ENCODE measurements at places on chromosomes 2 and 18.

DNA sequence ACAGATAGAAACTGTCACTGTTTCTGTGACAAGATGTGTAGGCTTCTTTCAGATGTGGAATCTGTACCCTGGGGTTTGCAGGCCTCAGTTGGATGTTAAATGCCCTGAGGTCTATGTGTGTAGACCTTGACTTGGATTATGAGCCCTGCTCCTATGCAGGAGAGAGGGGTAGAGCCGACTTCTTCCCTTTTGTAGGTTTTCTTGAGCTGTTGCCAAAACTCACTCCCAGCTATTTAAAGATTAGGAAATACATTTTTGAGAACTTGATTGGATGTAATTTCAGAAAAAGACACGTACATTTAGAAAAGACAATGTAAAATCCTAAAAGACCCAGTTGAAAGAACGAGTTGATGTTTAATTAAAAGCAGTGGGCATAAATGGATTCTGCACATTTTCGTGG, 374.8 kb downstream of the SLC4A3 start:
- no peak for DNase-seq

DNA sequence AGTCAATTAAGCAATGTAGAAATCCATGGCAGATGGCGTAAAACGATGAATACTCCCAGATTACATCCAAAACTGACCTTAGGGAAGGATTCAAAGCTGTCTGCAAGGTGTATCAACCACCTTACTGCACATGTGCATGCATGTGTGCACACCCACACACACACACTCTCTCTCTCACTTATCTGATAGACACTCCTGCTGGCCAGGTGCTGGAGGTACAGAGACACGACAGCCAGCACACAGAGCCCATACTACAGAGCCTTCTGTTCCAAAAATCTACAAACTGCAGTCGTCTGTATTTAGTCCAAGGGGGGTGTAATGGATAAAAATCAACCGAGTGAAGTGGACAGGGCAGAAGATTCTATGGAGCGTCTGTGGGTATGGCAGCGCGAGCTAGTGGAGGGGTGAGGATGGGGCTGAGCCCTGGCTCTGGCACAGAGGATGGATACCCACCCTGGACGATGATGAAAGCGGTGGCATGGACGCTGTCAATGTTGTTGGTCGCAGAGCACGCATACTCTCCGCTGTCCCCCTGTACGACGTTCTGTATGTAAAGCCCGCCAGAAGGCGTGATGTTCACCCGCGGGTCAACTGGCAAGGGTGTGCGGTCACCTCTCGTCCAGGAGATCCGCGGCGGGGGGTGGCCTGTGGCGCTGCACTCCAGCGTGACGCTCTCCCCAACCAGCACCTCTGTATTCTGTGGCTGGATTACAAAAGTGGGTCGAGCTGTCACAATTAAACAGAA, 78.4 kb downstream of the PXDN start:
- DNase-seq: no peak

DNA sequence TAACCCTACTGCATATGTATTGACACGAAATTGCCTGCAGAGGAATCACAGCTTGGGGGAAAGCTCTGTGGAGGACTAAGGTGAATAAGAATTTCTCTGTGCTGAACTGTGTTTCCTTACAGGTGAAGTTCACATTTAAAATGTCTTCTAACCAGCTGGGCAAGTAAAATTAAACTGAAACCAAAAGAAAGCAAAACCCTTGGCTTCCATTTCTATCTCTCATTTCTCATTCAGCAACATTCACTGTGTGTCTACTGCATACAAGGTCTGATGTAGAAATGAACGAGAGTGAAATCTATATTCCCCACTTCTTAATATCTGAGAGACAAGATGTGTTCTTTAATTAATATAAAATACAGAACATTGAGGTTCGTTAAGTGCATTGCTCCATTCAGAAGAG, 397.3 kb downstream of the SOX11 start:
- no peak for DNase-seq

GRCh38 chr2:130287656-130288026, 55.1 kb upstream of the IMP4 start:
- DNase-seq: peak; percentile 2

DNA sequence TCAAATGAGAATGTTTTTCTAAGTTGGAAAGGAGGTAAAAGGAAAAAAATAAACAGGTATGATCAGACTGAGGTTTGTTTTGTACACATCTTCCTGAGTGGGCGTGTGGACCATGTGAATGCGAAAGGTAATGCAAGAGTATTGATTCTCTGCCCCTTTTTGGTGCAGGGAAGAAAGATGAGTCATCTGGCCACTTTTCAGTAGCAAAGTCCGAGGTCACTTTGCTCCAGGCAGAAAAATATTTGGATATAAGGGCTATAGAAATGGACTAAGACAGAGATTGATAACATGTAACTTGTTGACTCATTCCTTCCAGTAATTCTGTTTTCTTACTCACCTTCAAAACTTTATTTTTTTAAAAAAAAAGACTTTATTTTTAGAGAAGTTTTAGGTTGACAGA, 130.5 kb downstream of the DSEL start:
- DNase-seq: no peak

DNA sequence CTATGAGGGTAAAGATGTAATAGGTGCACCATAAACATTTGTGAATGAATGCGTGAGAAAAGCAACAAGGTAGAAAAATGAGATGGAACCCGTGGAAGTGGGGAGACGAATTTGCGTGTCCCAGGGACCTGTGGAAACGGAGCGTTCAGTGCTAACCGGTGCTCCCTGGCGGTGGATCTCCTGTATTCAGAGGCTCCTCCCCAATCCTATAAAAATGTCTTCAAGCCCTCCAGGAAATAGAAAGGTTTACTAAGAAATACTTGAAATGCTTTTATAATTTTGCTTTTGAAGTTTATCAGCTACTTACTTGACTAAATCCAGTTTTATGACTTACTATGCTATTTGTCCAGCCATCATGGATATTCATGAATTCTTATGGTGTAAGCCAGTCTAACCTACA, 62.8 kb upstream of the RBM44 start:
- no peak for DNase-seq

DNA sequence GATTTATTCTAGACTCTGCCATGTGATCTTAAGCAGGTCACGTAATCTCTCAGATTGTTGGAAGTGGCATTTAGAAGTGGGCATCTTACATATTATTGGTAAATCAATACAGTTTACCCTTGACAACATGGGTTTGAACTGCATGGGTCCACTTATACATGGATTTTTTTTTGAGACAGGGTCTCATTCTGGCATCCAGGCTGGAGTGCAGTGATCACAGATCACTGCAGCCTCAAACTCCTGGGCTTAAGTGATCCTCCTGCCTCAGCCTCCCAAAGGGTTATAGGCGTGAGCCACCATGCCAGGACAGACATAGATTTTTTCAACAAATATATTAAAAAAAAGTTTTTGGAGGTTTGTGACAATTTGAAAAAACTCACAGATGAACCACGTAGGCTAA, 144.7 kb downstream of the OTX1 start:
- no peak for DNase-seq

DNA sequence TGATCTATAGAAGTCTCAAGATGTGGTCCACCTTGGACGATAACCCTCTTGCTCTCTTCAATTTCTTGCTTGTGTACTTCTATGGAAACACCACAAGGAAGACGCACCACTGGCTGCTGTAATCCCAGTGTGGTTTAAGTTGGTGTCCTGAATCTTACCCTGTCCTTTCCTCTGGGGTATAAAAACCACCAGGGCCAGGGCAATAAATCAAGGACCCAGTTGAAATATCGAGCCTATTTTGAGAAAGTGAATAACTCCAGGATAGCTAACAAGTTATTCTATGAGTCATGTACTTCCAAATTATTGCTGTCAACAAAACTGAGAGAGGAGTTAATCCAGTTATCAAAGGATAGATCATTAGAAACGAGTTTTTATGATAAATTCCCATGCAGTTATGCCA, 137.0 kb downstream of the RND3 start:
- no peak for DNase-seq

DNA sequence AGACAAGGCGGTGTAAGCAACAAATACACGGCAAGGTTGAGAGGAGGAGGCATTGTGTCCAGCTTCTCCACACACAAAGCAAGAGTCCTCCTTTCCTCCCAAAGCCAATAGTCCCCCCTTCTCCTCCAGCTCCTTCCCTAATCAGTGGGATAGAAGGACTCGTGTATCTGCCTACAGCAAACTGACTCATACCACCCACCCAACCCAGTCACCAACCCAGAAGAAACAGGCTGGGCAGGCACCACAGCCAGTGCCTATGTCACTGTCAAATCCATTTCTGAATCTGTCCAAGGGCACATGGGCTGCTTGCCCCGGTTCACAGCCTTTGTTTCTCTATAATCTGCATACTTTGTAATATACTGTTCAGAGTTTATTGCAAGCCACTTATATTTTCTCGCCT, 19.2 kb upstream of the NMS start:
- no peak for DNase-seq

- no peak for DNase-seq
These were observed 48.5 kb upstream of the FOSL2 start for GRCh38 chr2:28343971-28344715.

- DNase-seq: peak; percentile 21
These were observed 458.6 kb downstream of the FBXO15 start for GRCh38 chr18:73688851-73689711.

- no peak for DNase-seq
These were observed 432.8 kb downstream of the METTL4 start for GRCh38 chr18:2138552-2138951.

GRCh38 chr2:109655287-109655686, 41.1 kb downstream of the SOWAHC start:
- DNase-seq: no peak

GRCh38 chr2:240431661-240432424, 3.6 kb upstream of the GPC1 start:
- no peak for DNase-seq

GRCh38 chr2:80303909-80304837, at the start of gene LRRTM1:
TSS of gene LRRTM1 (minus strand) at chr2:80304752. CDS start at chr2:80303819, 933 bp downstream.
- DNase-seq: no peak

DNA sequence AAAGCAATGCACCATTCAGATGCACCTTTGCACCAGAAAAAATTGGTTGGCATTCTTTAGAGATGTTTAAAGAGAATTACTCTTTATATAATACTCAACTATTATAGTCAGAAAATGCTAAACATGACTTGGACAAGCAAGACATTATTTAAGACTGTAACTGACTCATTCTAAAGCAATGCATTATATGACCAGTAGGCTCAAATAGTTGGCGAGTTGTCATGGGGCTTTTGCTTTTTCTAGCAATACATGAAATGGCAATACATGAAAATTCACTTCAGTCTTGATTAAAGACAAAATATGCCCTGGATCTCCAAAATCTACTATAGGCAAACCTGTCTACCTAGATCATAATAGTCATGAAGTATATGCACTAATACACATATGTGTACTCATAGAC, 216.9 kb upstream of the VWC2L start:
- no peak for DNase-seq

DNA sequence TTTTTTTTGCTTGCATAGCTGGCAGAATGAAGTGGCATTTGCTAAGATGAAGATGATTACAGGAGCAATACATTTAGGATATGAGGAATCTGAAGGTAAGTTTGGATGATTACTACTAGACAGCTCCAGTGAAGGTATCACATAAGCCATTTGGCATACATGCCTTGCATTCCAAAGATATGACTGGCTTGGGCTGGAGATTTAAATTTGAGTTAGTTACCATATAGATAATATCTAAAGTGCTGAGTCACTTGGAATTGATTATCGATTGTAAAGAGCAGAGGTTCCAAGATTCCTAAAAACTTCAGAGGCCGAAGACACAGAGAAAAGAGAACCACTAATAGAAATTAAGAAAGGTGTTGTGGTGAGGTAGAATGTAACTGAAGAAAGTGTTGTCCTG, 1026.4 kb downstream of the DSC3 start:
- DNase-seq: no peak

- DNase-seq: no peak
These were observed 175.1 kb downstream of the PTPRM start for GRCh38 chr18:7742224-7742623.

GRCh38 chr2:53739032-53739431, 28.6 kb upstream of the CHAC2 start:
- no peak for DNase-seq

GRCh38 chr2:105768176-105768575, 23.5 kb downstream of the NCK2 start:
- DNase-seq: no peak

GRCh38 chr18:55001394-55002024, 42.2 kb upstream of the CCDC68 start:
- DNase-seq: no peak

- no peak for DNase-seq
These were observed 30.1 kb downstream of the SH2D6 start for GRCh38 chr2:85448461-85449213.

DNA sequence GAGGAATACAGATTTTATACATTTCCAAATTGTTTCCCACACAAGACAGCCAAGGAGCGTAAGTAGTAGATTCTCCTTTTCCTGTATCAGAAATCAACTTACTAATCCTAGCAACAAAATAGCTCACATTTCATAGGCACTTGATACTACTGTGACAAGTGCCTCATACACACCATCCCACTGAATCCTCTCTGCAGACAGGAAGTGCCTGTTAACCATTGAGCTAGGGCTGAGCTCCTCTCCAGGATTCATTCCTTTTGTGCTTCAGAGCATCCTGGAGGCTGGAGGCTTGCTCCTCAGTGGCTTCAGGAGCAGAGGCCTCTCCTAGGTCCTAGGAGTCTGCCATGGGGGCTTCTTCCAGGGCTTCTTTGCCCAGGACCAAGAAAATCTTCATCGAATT, 20.8 kb upstream of the ZNF396 start:
- no peak for DNase-seq

GRCh38 chr2:58299123-58299522, 58.0 kb upstream of the FANCL start:
- no peak for DNase-seq

- DNase-seq: no peak
These were observed 274.9 kb upstream of the GALNT5 start for GRCh38 chr2:156982615-156983014.

DNA sequence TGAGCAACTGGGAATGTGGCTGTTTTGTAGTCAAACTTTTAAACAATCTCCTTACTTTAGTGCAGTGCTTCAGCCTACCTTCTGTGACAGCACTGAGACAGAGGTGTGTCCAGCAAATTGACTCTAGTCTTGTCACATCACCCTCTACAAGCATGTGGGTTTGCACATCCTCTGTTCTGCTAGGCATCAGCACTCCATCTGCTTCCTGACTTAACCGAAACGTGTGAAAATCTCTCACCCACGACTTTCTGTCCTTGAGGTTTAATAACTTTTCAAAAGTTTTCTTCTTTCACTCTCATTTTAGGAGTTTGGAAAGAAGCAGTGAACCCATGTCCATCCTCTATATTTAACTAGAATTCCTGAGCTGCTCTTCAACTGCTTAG, 42.6 kb downstream of the TTR start:
- no peak for DNase-seq

DNA sequence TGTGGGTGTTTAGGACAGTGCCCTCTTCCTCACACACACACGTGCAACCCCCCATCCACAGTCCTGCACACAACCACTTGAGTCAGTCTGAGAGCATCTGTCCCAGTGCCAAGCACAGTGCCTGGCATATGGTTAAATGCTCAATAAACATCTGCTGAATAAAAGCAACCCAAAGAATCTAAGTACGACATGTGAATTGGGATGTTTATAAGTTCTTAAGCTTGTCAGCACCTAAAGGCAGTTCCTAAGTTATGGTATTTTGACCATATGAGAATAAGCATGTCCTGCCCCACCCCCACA, 37.8 kb downstream of the CAPN13 start:
- DNase-seq: no peak

- no peak for DNase-seq
These were observed 86.4 kb upstream of the MCFD2 start for GRCh38 chr2:47002031-47002430.

GRCh38 chr2:73050121-73050545, 21.4 kb downstream of the SFXN5 start:
- no peak for DNase-seq

GRCh38 chr2:200264631-200265030, 41.9 kb upstream of the SPATS2L start:
- no peak for DNase-seq
